NAMALWA (cell line): ENCODE measurements at places on chromosomes 2 and 18.

GRCh38 chr2:140580532-140581151 is 1550.2 kb downstream of the LRP1B start:
- DNase-seq: no peak

GRCh38 chr2:210445732-210446131 is 30.8 kb downstream of the LANCL1 start:
- no peak for DNase-seq

GRCh38 chr2:156779416-156780120 is 343.4 kb downstream of the GPD2 start:
- no peak for DNase-seq

DNA sequence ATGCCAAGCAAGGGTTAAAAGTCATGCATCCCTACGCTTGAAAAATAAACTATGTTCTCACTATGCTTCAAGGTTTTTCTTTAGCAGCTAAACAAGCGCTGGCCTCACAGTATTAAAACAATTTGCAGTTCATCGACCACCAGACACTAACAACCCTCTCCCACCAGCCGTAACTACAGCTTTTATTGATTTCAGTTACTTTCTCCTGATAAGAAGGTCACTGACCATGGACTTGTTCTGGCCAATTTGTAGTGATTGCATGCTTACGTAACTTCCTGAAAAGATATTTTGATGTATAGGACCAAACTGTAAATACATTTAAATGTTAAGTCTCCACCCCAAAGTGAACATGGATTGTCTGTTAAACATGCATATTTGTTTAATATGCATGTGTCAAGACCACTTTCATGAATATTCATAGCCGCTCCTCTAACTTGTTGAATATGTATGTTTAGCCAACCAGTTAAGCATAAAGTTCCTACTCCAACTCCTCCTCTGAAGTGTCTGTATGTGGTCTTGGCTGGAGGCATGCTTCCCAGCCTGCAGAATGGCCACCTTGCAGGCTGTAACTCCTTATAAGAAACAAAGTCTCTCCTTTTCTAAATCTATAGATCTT is 1.7 kb upstream of the THOC1 start:
- peak; percentile 73 for DNase-seq

- DNase-seq: no peak
These were observed 65.6 kb downstream of the NRP2 start for GRCh38 chr2:205747829-205748386.

DNA sequence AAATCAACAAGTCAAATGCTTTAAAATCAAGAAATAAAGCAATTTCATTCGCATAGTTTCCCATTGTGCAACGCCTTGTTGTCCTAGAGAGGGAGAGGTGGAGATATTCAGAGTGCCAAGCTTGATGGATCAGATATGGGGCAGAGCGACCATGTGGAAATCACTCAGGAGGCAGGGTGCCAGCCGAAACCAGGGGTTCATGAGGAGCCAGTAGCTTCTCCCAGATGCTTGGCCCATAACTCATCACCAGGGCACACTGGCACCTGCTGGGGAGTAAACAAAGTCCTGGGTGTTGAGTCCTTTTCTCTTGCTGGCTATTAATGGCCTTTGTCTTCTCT is 53.0 kb upstream of the ASAP2 start:
- no peak for DNase-seq

DNA sequence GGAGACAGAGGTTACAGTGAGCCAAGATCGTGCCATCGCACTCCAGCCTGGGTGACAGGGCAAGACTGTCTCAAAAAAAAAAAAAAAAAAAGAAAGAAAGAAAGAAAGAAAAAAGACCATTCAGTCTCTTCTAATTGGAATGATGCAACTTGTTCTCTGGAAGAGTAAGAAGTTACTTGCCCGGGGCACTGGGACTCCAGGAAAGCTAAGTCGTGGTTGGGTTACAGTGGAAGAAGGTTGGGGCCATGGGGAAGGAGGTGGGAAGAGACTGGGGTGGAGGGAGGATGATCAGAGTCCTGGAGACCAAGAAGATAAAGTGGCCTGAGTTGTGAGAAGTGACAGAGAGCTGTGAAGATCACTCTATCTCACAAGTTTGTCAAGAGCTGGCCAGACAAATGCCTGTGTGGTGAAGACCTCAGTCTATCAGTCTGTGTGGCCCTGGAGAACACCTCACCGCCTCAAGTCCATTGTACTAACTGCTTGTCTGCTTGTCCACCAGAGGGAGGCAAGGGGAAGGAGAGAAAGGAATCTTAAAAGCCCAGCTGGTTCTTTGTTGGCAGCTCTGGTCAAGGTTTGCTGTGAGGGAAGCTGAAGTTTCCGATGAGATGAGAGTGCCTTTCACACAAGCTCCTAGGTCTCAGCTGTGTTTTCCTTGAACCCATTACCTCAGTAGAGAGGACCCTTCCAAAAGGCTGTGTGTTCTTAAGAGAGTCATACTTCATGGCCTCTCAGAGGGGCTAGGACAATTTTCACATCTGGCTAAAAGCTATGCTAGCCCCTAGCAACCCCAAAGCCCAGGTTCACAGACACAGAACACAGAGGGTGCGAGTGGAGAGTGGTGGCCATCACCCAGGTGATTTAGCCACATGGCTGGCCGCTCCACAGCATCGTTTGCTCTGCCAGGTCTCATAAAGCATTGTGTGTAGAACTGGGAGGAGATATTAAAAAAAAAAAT is 72.0 kb upstream of the TMEM178A start:
- DNase-seq: peak; percentile 56

- DNase-seq: peak; percentile 47
These were observed 46.1 kb upstream of the TBC1D8 start for GRCh38 chr2:101197215-101197745.

DNA sequence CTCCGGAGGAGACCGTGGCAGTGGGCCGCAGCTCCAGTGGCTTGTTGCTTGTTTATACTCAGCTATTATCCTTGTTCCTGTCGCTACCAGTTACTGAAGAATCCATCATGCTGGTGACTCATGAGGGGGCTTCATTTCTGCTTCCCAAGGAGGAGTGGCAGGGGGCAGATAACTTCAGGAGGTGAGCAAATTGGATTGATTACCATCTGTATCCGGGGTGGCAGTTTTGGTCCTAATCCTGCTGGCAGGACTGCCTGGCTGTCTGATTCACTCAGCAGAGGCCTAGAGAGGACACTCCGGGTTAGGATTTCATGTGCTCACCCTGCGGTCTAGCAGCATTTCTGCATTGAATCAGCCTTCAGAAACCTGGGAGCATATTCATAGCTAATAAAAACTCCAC is 230.0 kb downstream of the ACTR3 start:
- DNase-seq: no peak

- DNase-seq: no peak
These were observed 43.2 kb upstream of the GPR75 start for GRCh38 chr2:53903011-53903410.

DNA sequence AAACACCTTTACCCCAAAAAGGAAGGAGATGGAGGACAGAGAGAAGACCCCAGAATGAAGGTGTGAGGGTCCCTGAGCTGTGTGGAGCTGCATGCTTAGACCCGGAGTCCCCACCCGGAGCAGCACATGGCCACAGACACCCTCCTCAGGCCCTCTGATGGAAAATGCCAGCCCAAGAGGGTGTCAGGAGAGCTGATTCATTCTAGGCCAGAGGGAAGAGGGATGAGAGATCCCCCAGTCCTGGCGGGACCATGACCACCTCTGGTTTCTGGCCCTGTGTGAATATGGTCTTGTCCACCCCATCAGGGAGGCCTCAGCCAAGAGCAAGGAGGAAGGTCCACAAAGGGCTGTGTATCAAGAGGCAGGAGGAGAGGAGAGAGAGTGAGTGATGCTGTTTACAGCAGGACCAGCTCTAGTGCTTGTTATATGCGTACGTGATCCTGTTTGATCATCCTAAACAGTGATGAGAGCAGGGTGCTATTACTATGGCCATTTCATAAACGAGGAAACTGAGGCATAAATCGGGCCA is 186.6 kb upstream of the HAAO start:
- no peak for DNase-seq

GRCh38 chr2:23566241-23567142 is 181.5 kb downstream of the KLHL29 start:
- DNase-seq: peak; percentile 42

GRCh38 chr2:226873826-226874225 is 38.0 kb downstream of the RHBDD1 start:
- no peak for DNase-seq
